Right cardiac atrium (tissue), 5 donors: ENCODE measurements at places on chromosomes 3 and 15.

GRCh38 chr3:133448478-133449122 is 48.7 kb downstream of the BFSP2 start:
- DNase-seq, result no peak

DNA sequence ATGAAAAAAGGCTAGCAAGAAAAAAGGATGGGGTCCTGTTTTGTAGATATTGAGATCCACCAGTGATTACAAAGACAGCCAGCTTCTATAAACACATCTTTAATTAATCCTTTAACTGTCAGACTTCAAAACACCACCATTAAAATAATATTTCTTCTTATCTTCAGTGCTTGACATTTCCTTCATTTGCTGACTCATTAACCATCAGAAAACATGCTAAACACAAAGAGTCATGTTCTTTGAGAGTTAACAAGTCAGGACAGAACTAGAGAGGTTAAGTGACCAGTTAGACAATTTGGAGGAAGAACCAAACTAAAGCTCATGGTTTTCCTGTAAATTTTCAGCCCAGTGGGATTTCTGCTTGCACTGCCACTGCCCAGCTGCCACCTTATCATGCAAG is 111.4 kb downstream of the MEIS2 start:
- DNase-seq, result no peak

DNA sequence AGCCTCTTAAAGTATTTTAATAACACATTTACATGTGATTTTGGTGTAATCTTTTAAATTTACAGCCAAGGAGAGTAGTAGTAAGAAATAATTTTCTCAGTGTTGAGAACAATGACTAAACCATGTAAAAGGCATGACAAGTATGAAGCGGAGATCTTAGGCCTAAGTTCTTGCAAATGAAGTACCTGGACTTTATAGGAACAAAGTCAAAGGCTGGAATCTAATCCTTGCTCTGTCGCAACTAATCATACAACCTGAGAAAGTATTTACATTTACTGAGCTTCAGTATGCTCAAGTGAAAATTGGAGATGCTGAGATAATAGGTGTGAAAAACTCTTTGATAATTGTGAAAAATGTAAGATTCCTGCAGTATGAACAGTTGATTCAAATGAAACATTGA is 86.4 kb upstream of the VGLL3 start:
- no peak for DNase-seq

GRCh38 chr3:47846880-47847248 is 43.9 kb downstream of the DHX30 start:
- DNase-seq, result no peak

DNA sequence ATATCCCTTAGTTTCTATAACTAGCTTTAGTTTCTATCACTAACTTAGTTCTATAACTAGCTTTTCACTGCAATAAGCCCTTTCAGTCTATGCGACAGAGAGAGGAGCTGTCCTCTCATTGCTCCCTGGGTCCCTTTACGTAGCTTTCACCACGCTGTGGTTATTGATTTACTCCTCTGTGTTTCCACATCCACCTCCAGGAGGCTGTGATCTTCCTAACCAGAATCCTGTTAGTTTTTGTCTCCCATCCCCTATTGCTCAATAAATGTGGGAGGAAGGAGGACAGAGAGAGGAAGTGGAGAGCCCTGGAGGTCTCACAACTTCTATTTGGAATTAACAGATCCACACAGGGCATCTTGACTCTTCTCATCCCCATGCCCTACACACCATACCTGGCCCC is 1036.1 kb downstream of the MCTP2 start:
- DNase-seq, result no peak

GRCh38 chr3:176794406-176794805 is 402.9 kb downstream of the TBL1XR1 start:
- no peak for DNase-seq

GRCh38 chr3:177733936-177734335 is 536.7 kb upstream of the TBL1XR1 start:
- DNase-seq, result no peak

GRCh38 chr3:141095546-141095937 is 44.4 kb downstream of the SPSB4 start:
- no peak for DNase-seq

GRCh38 chr3:57652203-57652602 is 40.7 kb downstream of the DENND6A start:
- no peak for DNase-seq

- DNase-seq, result no peak
These were observed 30.3 kb upstream of the PTX3 start for GRCh38 chr3:157406394-157406793.

DNA sequence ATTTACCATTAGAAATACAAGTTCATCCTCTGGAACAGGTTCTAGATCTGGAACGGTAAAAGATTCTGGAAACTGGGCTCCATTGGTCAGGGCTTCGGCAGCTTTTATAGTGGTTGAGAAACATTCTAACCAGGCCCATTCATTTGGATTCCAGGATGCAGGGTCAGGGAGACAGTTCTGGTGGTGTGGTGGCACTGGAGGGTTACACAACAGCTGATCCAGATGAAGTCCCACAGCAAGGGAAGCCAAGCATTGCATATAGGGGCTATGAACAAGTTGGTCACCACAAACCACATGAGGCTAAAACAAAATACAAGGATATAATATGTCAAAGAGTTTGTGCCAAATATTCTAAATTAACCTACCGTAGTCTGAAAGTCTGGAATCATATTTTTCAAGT is 43.0 kb downstream of the FBXL22 start:
- DNase-seq, result no peak

DNA sequence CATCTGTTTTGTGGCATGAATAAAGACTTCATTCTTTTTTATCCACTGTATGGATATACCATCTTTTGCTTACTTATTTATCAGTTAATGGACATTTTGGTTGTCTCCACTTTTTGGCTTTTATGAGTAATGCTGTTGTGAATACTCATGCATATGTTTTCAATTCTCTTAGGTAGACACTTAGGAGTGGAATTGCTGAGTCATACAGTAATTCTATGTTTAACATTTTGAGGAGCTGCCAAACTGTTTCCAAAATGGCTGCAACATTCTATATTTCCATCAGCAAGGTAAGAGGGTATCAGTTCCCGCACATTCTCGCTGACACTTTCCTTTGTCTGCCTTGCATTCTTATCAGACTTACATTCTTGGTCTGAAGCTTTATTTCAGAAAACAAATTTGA is 191.1 kb downstream of the WNT5A start:
- DNase-seq, result no peak
